Upper lobe of left lung (tissue), 6 donors: ENCODE measurements at places on chromosomes 3 and 15. TPM values are rescaled to one million over a fixed set of nuclear protein-coding genes. Genes with fewer than 3 reads are reported as not detected.

Gene SEMA3B
- 169 TPM for total RNA-seq

Gene CLDN18
- 472 TPM for total RNA-seq

Gene GPR160
- 11.5 TPM for total RNA-seq

- H3K4me1 ChIP-seq = no peaks in the 10 kb centered on the region
- H3K4me3 ChIP-seq = no peak overlapping the region
- no peaks in the 10 kb centered on the region for H3K36me3 ChIP-seq
- DNase-seq = no peak
- no peak overlapping the region for H3K27ac ChIP-seq
Observed at GRCh38 chr3:88416436-88416835, 266.7 kb downstream of the C3orf38 start.

DNA sequence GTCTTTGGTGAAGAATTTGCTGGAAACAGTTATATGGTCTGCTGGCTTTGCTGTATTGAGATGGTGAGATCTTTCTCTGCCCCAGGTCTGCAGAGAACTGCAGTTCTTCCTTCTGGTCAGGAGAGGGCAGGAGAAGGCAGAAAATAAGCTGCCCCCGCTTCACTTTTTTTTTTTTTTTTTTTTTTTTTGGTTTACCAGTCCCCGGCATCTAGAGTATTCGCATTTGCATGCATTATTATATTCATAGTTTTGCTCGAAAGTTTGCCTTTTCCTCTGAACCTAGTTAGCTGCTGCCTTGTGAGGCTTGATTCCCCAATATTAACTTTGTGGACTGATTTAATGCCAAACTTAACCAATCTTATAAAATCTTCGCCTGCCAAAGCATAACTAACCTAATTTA lies 10.6 kb upstream of the PARL start:
- no peaks in the 10 kb centered on the region for H3K27me3 ChIP-seq
- H3K4me1 ChIP-seq = no peaks in the 10 kb centered on the region
- DNase-seq = no peak
- H3K27ac ChIP-seq = no peak overlapping the region

DNA sequence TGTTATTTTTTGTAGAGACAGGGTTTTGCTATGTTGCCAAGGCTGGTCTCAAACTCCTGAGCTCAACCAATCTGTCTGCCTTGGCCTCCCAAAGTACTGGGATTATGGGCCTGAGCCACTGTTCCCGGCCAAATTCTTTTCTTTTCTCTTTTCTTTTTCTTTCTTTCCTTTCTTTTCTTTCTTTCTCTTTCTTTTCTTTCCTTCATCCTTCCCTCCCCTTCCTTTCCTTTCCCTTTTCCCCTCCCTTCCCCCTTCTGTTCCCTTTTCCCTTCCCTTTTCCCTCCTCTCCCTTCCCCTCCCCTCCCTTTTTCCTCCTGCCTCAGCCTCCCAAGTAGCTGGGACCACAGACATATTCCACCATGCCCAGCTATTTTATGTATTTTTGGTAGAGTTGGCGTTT lies 3.1 kb upstream of the ARF4 start:
- H3K4me1 ChIP-seq = peaks cover 15% of the 10 kb centered on the region
- no peak overlapping the region for H3K4me3 ChIP-seq
- no peak overlapping the region for H3K27ac ChIP-seq
- no peaks in the 10 kb centered on the region for H3K27me3 ChIP-seq
- DNase-seq = no peak

- H3K27me3 ChIP-seq = no peaks in the 10 kb centered on the region
- DNase-seq = no peak
- H3K36me3 ChIP-seq = no peaks in the 10 kb centered on the region
Observed at GRCh38 chr3:29627136-29628117, 346.6 kb downstream of the RBMS3 start.

DNA sequence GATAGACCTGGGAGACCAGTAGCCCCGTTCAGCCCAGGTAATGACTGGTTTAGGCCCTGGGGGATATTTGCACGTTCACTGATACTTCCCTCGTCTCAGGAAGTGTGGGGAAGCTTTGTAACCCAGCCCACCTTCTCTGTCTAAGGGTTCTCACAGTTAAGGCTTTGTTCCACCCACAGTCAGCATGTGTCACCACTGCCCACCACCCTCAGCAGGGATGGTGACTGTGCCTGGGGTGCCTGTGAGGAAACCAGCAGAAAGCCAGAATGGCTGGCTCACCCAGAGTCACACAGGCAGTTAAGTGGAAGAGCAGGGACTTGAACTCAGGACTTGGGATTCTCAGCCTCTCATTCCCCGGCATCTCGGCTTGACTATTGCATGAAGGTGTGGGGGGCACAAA lies 5.2 kb downstream of the KBTBD13 start:
- no peak for DNase-seq
- peaks cover 42% of the 10 kb centered on the region for H3K4me1 ChIP-seq
- peaks cover 12% of the 10 kb centered on the region for H3K27me3 ChIP-seq

DNA sequence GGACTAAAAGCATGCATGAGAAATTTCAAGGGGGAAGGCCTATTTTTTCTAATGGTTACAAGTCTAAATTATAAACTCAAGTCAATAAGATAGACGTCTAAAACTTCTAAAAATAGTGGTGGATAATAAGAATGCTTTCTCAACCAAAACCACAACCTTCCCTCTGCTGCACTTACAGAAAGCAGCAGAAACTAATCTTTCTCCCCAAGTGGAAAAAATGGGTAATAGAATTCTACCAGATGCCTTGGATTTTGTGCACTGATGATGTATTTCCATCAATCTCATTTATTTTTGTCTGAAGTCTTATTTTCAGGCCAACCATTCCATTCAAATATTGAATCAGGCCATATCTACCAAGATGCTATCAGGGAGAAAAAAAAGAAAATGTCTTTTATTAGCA lies 344.7 kb downstream of the NEK10 start:
- no peaks in the 10 kb centered on the region for H3K36me3 ChIP-seq
- no peaks in the 10 kb centered on the region for H3K4me1 ChIP-seq
- no peak overlapping the region for H3K4me3 ChIP-seq
- no peak overlapping the region for H3K27ac ChIP-seq
- no peaks in the 10 kb centered on the region for H3K27me3 ChIP-seq
- no peak for DNase-seq

Gene ISLR
- 11.5 TPM for total RNA-seq

GRCh38 chr15:89132611-89133507 lies 44.6 kb downstream of the ABHD2 start:
- peaks cover 9% of the 10 kb centered on the region for H3K36me3 ChIP-seq
- peak overlapping the region; percentile 87 for H3K27ac ChIP-seq
- DNase-seq = peak; percentile 78
- peaks cover 49% of the 10 kb centered on the region for H3K4me1 ChIP-seq
- no peaks in the 10 kb centered on the region for H3K27me3 ChIP-seq

DNA sequence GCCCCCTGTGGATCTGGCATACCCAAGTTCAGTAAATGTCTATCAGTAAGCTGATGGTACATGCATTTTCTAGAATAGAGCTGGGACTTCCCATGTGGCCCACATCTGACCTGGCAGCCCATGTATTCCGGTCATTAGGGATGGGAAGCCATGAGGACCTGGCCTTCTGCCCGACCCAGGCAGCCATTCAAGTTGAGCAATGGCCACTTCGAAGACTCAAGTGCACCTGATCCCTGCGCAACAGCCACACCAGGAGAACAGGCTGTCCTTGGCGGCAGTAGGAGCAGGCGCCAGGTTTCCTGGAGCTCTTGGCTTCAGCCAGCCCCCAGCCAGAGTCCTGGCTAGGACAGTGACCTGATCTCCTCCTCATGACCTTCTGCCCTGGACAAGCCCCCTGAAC lies 14.6 kb downstream of the HEMK1 start:
- H3K4me1 ChIP-seq = peaks cover 18% of the 10 kb centered on the region
- peaks cover 34% of the 10 kb centered on the region for H3K36me3 ChIP-seq
- peak overlapping the region; percentile 86 for H3K27ac ChIP-seq

Gene AADAC
- 3.5 TPM for total RNA-seq

GRCh38 chr3:125187599-125187910 lies 25.0 kb downstream of the SLC12A8 start:
- no peaks in the 10 kb centered on the region for H3K4me1 ChIP-seq
- H3K27ac ChIP-seq = no peak overlapping the region
- no peak for DNase-seq

GRCh38 chr3:195558602-195559001 lies 15.5 kb upstream of the PPP1R2 start:
- H3K4me3 ChIP-seq = no peak overlapping the region
- H3K36me3 ChIP-seq = no peaks in the 10 kb centered on the region
- peak; percentile 45 for DNase-seq
- H3K27ac ChIP-seq = no peak overlapping the region

DNA sequence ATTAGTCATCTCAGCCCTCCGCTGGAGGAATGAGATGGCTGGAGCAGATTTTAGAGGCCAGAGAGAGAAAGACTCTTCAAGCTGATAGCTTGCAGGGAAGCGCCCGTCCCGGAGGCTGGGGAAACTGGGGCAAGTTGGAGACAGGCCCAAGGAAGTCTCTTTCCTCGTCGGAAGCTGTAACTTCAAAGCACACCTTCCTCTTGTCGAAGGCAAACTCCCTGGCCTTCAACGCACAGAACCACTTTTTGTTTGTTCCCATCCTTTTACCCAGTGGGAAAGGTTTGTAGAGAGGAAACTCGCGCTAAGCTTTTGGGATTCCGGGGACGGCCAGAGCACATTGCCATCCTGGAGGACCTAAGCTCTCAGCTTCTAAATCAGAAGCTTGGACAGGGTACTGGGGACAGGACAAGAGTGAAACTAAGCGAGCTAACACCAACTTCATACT lies 900 bp upstream of the EOMES start:
- no peak overlapping the region for H3K27ac ChIP-seq
- H3K27me3 ChIP-seq = peaks cover 56% of the 10 kb centered on the region
- H3K4me3 ChIP-seq = peak overlapping the region; percentile 25
- no peak for DNase-seq
- peaks cover 33% of the 10 kb centered on the region for H3K4me1 ChIP-seq

GRCh38 chr15:23395030-23395692 lies 40.6 kb downstream of the GOLGA8S start:
- no peaks in the 10 kb centered on the region for H3K27me3 ChIP-seq
- H3K4me1 ChIP-seq = no peaks in the 10 kb centered on the region
- no peak for DNase-seq
- H3K27ac ChIP-seq = no peak overlapping the region
- H3K36me3 ChIP-seq = no peaks in the 10 kb centered on the region

DNA sequence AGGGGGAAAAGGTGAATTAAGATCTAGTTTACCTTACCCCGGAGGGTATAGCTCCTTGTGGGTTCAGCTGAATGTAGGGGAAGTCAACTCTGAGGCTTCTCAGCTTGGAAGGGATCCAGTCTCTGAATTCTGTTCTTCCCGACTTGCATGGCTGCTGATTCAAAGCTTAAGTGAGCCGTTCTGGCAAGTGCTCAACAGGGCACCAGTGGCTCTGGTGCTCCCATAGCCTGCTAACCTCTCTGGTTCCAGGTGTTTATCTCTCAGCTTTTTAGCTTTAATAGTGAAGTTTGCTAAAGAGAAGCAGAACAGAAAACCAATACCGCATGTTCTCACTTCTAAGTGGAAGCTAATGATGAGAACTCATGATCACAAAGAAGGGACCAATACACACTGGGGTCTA lies 46.3 kb upstream of the RBP1 start:
- no peaks in the 10 kb centered on the region for H3K36me3 ChIP-seq
- H3K4me3 ChIP-seq = no peak overlapping the region
- H3K27me3 ChIP-seq = no peaks in the 10 kb centered on the region

GRCh38 chr3:155948476-155948875 lies 78.0 kb downstream of the GMPS start:
- H3K27ac ChIP-seq = no peak overlapping the region
- no peak for DNase-seq
- H3K4me3 ChIP-seq = no peak overlapping the region

Gene AHSG
- total RNA-seq = not detected
